ENCODE measurements at places on chromosomes 2 and 18.

DNA sequence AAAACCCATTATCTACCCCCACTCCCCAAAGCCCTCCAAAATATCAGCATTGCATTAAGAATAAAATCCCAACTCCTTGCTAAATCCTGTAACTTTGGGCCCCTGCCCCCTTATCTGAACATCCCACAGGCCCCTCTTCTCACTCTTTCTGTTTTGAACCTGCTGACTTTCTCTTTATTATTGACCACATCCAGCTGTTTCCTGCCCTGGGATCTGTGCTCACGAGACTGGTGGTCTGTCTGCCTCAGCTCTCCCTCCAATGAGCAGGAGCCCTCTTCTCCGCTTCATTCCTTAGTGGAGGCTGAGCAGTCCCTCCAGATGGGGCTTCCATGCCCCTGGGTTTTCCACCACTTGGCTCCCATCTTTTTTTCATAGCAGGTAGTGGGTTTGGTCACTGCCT, 116.9 kb downstream of the ACKR3 start:
- DNase-seq, result no peak

DNA sequence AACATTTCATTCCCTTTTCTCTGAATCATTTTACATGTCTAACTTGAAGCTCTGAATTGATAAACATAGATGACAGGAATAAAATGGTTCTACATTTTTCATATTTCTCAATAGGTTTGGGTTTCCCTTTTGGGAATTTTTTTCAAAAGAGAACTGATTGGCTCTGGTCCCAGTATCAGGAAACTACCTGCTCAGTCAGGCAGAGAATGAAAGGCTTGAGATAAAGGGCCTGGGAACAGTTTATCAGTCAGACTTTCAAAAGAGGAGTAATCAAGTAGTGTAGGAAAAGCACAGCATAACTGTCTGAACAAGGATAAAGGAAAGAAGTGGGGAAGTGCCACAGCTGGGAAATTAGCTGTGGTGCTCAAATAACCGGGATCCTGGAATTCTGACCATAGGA, 28.3 kb upstream of the CCL20 start:
- DNase-seq, result no peak

DNA sequence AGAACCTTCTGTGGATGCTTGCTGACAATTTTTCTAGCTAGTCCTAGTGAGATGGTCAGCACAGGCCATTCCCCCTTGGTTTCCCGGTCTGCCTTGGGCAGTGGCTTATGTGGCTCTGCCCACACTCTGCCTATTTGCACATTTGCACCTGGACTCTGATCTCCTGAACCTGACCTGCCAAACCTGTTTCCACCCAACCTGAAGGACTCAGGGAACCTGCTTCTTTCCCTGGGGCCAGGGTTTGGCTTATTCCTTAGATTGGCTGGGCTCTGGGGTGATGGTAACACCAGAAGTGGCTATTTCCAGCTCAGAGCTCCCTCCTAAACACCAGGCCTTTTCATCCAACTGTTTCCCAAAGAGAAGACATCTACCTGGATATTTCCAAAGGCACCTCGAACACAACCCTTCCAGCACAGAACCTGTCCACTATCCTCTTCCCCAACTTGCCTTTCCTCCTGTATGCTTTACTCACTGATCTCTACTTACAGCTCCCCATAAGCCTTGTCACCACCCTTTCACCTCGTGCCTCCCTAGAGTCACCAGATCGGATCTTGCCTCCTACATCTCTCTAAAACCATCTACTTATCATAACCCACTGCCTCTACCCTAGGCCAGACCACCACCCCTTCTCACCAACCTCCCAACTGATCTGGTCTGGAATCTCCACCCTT, 5.8 kb upstream of the MTA3 start:
- no peak for DNase-seq

GRCh38 chr2:207039225-207039624, 99.9 kb downstream of the CPO start:
- DNase-seq, result no peak

DNA sequence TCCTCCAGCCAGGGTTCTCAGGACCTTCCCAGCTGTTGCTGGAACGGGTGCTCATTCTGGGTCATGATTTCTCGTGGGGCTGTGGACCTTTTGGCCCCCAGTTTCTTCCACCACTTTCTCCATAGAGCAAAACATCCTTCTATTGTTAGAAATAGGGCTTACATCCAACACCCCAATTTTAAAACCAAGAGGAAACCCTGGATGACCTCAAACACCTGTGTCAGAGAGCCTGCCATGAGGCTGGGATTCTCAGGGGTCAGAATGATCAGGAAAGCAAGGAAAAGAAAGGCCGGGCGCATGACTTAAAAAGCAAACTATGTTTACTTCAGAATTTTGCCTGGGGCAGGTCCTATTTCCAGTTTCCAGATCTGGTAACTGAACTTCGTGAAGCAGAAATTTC, 307.9 kb upstream of the MEIS1 start:
- DNase-seq, result no peak

Measured in fibroblast of pulmonary artery (primary cell).